ENCODE measurements at places on chromosomes 7 and 10. TPM values are rescaled to one million over a fixed set of nuclear protein-coding genes. Genes with fewer than 3 reads are reported as not detected.

The KCP gene
- not detected for total RNA-seq

DNA sequence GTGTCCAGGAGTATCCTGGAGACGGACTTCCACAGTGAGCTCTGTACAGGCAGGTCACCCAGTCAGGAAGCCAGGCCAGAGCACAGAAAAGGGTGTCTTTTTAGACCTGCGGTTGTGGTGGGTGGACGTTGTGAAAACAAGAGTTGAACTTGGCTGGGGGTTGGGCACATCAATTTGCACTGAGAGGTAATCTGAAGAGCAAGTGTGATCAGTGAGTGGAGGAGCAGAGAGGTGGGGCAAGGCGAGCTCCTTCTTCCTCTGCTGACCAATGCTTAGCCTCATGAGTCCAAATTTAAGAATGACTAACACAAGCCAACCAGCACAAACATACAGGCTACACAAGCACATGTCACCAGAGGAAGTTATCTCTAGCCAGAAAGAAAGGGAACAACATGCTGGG lies 310.8 kb downstream of the TCERG1L start:
- no peak for DNase-seq

The TMEM184A gene
- total RNA-seq, result not detected

DNA sequence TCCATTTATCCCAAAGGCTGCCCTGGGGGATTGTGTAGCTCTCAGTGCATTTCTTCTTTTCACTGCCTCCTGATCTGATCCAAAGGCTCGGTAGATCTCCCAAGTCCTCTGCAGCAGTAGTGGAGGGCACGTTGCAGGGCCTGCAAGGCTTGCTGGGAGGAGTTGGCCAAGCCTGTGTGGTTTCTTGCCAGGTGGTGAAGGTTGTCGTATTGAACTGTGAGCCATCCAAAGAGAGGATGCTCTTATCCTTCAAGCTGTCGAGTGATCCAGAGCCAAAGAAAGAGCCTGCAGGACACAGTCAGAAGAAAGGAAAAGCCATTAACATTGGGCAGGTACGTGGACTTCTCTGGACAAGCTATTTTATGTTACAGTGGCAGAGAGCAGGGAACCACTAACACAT lies 21.2 kb downstream of the PDCD11 start:
- no peak for DNase-seq
